ENCODE measurements at places on chromosomes 3 and 15.

GRCh38 chr3:56681984-56682461 lies 1.0 kb downstream of the TASOR start:
- no peak for DNase-seq

- DNase-seq, result peak; percentile 75
Measured at GRCh38 chr3:4351164-4351855, 48.1 kb downstream of the SETMAR start.

DNA sequence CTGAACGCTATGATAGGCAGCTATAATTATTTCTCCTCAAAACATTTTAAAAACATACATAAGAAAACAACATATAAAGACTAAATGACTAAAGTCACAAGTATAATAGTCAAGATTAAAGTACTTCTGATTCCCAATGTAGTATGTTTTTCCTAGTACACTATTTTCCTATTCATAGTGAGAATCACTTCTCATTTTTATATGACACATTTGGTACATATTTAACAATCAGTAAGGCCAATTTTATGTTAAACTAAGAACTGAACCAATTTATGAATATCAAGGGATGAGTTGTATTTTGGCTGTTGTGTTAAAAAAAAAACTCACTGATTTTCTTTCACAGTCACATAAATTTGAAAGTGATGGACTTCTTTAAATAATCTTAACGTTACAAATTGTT lies 79.7 kb downstream of the DENND4A start:
- no peak for DNase-seq

GRCh38 chr3:31196881-31197364 lies 302.5 kb upstream of the GADL1 start:
- no peak for DNase-seq

DNA sequence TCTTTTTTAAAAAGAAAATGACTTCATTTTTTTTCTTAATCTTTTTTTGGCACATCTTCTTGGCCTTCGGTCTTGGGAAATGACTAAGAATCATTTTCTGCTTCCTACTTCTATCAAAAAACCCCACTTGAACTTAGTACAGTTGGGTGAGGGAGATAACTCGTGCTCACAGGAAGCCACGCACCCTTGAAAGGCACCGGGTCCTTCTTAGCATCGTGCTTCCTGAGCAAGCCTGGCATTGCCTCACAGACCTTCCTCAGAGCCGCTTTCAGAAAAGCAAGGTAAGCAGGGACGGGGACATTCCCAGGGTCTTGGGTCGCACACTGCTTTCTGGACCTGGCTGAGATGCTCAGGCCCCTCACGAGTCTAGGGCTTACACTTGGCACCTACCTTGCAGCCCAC lies at the start of gene CCR4:
CCR4 (plus strand) TSS at position 235 of the 402 bp plus-strand sequence. CDS start 1,779 bp downstream, outside the sequence.
- peak; percentile 59 for DNase-seq

DNA sequence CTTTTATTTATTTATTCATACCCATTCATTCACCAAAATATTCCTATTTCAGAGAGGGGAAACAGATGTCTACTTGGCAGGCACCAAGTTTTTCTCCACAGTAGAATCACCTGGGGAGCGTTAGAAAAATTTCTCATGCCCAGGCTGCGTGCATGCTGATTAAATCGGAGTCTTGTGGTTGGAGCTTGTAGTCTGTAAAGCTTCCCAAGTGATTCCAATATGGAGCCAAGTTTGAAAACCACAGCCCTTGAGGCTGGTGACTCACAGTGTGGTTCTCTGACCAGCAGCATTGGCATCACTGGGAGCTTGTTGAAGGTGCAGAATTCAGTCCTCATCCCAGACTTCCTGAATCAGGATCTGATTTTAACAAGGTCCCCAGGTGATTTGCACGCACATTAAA lies 49.7 kb downstream of the PDHB start:
- DNase-seq, result no peak

- no peak for DNase-seq
Measured at GRCh38 chr3:177579419-177579818, 382.1 kb upstream of the TBL1XR1 start.

DNA sequence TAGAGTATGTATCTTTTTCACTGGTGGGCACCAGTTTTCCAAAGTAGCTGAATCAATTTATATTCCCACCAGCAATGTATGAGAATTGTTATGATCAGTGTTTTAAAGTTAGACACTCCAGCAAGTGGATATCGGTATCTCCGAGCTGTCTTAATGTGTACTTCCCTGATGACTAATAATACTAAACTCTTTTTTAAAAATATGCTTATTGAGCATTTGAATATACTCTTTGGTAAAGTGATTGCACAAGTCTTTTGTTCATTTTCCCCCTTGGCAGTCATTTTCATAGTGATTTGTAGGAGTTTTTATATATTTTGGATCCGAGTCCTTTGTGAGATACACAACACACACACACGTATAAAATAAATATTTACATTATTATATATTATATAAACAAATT lies 12.5 kb upstream of the FEM1B start:
- DNase-seq, result no peak

- DNase-seq, result no peak
Measured at GRCh38 chr3:10925436-10926255, 66.9 kb upstream of the SLC6A1 start.

GRCh38 chr3:141414800-141415462 lies 46.6 kb downstream of the ZBTB38 start:
- DNase-seq, result no peak

All from inflammatory macrophage treated with lipopolysaccharide for 4 hours (primary cell).